ENCODE measurements at places on chromosomes 2 and 18.

GRCh38 chr2:164722616-164723338, 101.5 kb upstream of the GRB14 start:
- no peak for DNase-seq

- no peak for DNase-seq
These were observed 202.5 kb upstream of the RBMS1 start for GRCh38 chr2:160696087-160696452.

- DNase-seq: no peak
These were observed 4.3 kb downstream of the COL3A1 start for GRCh38 chr2:188978291-188979081.

GRCh38 chr2:126650994-126651393, 5.0 kb upstream of the GYPC start:
- no peak for DNase-seq

DNA sequence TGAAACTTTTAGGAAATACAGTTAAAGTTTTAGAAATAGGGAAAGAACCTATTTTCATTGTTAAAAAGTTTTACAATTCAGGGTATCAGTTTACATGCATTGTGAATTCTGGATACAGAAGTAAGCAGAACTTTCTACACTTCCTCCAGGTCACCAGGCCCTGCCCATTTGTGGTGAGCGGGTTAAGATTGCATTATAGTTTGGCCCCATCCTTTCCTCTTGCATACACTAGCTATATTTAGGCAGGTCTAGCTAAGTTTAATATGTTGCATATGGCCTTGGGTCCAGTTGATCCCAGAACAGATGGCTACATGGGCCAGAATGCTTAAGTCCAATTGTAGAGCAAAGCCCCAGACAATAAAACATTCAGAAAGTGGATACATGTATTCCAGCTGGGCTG, 4.8 kb downstream of the VWA3B start:
- DNase-seq: no peak

- no peak for DNase-seq
These were observed 302.4 kb downstream of the PLCL1 start for GRCh38 chr2:198106621-198107385.

DNA sequence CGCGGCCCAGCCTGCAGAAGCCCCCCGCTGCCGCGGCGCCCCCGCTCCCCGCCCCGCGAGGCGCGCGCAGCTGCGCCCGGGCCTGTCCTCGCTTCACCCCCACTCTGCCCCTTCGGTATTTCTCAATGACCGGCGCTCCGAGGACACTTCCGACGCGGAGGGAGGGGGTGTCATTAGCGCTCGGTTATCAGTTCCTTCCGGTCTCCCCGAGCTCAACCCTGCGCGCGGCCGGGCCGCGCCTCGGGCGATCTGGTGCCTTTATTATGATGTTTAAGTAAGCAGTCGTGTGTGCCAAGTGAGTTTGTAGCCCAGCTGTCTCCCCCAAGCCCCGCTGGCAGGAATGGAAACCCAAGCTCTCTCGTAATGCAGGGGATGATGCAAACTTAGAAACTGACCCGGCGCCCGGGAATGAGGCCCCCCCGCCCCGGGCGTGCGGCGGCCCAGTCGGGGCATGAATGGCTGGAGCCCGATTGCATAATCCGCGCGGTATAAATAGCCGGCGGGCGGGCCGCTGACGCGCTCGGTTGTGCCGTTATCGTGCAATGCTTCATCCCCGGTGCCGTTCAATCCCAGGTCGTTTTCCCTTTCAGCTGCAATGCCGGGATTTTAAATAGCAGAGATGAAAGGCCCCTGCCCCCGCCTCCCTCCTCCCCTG, 3.9 kb upstream of the SPRED2 start:
- DNase-seq: peak; percentile 48

- no peak for DNase-seq
These were observed 245.6 kb downstream of the ANAPC1 start for GRCh38 chr2:111638274-111638877.

GRCh38 chr2:86225581-86225980, 26.3 kb downstream of the MRPL35 start:
- peak; percentile 40 for DNase-seq

- no peak for DNase-seq
These were observed 360.0 kb downstream of the RND3 start for GRCh38 chr2:150127346-150127990.

DNA sequence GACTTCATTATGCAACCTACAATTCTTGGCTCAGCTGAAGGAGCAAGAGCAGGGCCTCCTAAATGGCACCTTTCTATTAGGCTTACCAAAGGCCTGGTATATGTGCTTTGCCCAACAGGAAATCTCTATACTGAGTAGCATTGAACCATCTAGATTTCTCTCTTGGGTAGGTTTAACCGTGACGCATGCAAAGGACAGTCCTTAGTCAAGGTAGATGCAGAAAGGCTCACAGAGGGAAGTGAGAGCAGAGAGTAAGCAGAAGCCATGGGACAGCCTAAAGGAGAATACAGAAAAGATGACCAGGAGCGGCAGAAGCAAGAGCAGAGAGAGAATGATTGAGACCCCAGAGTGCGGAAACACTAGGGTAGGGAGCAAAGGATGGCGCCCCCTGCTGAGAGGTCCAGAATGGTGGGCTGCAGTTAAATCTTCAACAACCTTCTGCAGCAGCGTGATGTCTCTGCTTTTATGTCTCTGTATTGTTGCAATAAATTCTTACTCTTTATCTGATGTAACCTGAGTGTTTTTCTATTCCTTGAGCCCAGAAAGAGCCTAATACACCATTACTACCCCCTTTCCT, 4.7 kb upstream of the OSBPL1A start:
- DNase-seq: no peak

GRCh38 chr18:52898485-52899058, 558.6 kb downstream of the DCC start:
- DNase-seq: no peak

- DNase-seq: no peak
These were observed 671.0 kb upstream of the SOX11 start for GRCh38 chr2:5021136-5021535.

DNA sequence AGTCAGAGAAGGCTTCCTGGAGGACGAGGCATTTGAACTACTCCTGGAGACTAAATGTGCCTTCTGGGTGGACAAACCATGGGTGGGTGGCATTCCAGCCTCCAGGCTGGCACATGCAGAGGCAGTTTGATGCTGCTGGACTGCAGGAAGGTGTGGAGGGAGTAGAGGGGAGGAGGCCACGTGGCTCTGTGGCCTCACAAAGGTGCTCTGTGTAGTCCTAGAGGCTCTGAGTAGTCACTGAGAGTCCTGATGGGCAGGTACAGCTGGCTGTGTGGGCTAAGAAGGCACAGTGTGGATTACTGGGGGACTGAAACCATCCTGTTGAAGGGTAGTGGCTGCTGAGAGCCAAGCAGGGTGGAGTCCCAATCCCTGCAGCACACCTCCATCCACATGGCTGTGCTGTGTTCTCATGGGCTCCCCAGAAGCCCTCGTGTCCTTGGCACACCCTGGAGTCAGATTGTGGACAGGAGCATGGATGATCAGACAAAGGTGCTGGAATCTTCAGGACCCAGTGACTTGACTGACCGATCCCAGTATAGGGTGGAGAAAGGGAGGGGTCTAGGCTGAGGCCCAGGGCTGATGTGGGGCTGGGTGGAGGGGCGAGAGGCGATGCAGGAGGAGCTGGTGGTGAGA, 87.4 kb upstream of the HS6ST1 start:
- DNase-seq: no peak

DNA sequence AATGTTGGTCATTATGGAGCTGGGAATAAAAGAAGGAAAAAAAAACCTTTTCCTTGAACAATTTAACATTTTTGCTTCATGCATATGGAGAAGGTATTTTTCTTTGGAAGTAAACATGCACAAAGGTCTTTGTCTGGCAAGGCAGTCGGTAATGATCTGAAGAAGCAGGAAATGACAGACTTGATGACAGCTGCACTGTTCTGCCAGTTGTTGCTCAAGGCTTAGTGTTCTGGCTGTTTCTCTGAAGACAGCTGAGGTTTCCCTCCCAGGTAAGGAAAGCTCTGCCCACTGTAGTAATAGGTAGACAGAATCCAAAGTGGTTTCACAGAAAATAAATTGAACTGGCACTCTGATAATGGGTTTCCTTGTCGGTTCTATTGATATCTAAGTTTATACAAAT, 308.4 kb upstream of the GCFC2 start:
- no peak for DNase-seq

DNA sequence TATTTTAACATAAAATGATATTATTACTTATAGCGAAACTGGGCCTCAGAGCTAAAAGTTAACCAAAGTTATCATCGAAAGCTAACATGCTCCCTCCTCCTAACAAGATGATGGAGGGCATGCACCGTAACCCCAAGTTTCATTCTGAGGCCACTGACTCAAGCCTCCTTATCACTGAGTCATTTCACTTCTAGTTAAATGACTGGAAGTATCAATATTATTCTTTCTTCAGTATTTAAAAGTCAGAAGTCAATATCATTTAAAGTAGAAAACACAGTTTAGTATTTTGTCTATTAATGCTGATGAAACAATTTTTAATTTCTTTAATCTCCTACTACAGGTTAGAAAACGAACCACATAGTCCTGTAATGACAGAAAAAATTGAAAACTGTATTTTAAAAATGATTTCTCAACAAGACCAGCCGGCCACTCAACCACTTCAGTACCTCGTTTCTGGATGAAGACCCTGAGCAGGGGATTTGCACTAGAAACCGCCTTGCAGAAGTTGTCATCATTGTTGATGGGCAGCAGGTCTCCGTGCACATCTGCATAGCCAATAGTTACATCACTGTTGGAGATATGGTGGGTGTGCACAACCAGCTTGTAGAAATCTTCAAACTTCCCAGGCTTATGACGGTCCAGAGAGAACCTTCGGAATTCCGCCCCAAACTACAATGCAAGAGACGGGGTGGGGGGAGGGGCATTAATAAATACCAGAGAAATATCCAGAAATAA, 44.9 kb downstream of the PARD6G start:
- DNase-seq: no peak

GRCh38 chr2:12326449-12327190, 390.1 kb upstream of the TRIB2 start:
- DNase-seq: peak; percentile 33

GRCh38 chr2:164599954-164600589, 21.2 kb downstream of the GRB14 start:
- peak; percentile 19 for DNase-seq

DNA sequence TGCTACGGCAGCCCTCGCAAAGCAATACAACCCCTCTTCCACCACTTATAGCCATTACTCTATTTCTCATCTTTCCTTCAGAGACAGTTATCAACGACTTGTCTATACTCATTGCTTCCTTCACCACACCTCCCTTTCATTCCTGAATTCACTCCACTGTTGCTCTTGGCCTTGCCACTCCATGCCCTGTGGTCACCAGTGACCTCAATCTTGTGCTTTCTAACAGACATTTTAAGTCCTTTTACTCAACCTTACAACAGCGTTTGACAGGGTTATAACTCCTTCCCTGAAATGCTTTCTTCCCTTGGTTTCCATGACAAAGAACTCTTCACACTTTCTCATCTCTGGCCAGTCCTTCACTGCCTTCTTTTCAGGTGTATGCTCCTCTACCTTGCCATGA, 90.6 kb upstream of the CCDC141 start:
- DNase-seq: no peak

- DNase-seq: no peak
These were observed 7.6 kb downstream of the TRIP12 start for GRCh38 chr2:229914171-229914570.

DNA sequence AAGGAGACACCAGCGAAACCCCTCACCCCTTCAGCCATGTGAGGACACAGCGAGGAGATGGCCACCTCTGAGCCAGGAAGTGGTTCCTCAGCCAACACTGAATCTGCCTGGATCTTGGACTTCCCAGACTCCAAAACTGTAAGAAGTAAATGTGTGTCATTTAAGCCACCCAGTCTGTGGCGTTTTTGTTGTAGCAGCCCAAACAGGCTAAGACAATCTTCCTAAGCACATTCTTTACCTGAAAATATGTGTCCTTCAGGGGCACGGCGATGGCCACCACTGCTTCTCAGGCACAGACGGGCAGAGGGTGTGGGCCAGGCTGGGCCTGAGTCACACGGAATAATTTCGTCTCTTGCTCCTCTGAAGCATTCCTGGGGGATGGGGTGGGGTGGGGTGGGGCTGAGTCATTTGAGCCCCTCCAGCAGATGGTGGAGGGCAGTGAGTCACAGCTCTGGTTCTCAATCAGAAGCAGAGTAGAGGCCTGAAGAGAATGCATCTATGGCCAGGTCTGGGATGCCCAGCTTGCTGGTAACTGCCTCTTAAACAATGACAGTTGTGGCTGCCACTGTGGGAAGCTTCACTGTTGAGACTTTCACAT, 142.4 kb downstream of the CAPN13 start:
- no peak for DNase-seq

DNA sequence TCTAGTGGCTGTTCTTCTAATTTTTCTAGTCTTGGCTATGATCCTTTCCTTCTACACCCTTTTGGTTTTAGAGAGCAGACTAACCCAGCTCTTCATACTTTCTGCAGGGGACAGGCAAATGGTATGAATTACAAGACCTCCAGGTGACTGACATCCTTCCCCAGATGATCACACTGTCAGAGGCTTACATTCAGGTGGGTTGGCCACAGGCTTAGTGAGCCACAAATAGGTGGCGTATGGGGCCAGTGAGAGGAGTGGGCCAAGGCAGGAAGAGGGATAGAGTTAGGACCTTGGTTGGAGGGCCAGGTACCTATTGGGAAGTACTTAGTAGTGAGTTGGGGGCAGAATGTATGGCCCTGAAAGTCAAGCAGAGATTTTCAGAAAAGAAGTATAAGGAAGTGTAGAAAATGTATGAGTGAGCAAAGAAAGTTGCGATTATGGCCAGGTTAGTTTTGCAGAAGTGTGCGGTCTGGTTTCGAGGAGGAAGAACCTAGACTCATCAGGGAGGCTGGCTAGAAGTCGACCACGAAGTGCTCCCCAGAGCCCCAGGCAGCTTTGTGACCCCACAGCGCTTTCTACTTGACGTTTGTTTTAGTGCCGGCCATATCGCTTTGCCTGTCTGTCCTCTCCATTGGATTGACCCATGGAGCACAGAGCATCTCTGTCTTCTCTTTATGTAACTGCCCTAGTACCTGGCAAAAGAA, 20.0 kb downstream of the SFTPB start:
- DNase-seq: peak; percentile 35

- DNase-seq: no peak
These were observed 27.4 kb upstream of the VRK2 start for GRCh38 chr2:58019229-58019628.

DNA sequence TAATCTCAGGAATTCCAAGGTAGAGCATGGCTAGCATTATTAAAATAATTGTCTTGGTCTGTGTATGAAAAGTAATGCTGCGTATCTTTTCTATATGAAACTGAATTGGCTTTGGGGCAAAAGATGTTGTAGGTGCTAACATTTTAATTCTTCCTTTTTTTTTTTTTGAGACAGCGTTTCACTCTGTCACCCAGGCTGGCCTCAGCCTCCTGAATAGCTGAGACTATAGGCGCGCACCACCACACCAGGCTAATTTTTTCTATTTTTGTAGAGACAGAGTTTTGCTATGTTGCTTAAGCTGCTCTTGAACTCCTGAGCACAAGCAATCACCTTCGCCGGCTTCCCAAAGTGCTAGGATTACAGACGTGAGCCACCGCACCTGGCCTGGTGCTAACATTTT, 172.6 kb upstream of the STON1 start:
- no peak for DNase-seq

DNA sequence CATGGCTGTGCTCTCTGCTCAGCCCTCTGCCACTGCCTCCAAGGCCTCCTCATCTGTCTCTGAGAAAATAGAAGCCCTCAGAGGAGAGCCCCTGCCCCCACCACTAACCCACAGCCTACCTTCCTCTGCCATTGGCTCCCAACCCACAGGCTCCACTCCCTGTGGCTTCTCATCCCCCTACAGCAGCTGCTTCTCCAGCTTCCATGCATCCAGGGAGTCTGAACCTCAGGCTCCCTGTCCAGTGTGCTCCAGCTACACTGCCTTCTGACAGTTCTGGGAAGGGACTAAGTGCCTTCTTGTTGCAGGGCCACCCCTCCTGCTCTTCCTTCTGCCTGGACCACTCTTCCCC, 29.3 kb downstream of the COL6A3 start:
- DNase-seq: no peak
